DMS79 (cell line): ENCODE measurements at places on chromosomes 3 and 15.
A peak's percentile ranks its signal among the peaks of the same experiment; 100 is the strongest.

GRCh38 chr3:40333416-40333815 lies 23.9 kb downstream of the EIF1B start:
- no peak for DNase-seq

DNA sequence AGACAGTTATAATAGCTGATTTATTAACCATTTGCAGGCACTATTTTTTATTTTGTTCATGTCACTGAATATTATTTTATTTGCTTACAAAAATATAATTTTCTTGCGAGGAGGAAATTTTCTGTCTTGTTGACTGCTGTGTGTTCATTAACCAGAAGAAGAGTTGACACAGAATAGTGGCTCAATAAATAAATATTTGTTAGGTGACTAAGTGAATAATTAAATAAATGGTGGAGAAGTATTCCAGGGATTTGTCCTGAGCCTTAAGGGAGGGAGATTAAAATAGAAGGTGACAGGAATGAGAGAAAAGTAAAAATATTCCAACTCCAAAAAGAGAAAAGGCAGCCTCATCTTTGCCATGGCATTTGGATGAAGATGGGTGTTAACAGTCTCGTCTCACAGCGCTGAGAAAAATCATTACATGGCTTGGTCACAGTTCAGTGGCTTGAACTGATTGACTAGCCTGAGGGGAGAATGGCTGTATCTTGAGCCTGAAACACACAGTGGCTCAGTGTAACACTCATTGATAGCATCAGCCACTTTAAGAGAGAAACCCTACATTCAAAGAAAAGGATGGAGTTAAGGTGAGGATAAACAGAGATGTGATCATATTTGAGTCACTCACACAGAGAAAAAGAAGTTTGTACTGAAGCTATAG lies 449.9 kb upstream of the NAALADL2 start:
- no peak for DNase-seq

- DNase-seq: no peak
These were observed 112.3 kb downstream of the CHCHD6 start for GRCh38 chr3:126816298-126816697.

DNA sequence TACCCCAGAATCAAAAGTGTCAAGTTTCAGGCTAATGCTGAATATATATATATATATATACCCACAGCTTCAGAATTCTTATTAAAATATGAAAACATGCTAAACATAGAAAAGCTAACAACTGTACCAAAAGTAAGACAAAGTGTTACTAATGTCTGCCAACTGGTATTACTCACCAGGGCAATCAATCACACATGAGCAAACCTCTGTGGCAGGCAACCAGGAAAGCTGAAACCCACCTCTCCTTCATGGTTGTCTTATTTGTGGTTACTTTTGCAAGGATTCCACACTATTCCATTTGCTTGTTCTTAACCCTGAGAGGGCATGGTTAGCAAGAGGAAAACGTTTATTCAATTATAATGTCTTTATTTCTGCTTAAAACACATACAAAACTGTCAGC lies 512.3 kb upstream of the MDFIC2 start:
- no peak for DNase-seq

DNA sequence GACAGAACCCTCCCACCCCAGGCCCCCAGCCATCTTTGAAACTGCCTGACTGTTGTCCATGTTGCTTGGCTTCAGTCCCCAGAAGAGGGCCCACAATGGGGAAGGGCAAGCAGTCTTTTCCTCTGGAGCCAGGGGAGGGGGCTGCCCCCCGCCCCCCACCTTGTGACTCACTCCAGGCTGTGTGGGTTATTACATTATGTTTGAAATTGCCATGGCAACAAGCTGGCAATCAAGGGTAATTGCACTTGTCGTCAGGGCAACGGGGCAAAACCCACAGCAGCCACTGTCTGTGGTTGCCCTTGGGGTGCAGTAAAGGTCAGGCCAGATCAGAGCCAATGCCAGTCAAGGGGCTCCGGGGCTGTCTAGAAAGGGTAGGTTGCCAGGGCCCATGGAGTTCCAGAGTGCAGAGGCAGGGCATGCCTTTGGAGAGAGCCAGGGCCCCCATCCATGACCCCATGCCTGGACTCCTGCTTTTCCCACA lies 3.1 kb upstream of the CAMKV start:
- DNase-seq: no peak

DNA sequence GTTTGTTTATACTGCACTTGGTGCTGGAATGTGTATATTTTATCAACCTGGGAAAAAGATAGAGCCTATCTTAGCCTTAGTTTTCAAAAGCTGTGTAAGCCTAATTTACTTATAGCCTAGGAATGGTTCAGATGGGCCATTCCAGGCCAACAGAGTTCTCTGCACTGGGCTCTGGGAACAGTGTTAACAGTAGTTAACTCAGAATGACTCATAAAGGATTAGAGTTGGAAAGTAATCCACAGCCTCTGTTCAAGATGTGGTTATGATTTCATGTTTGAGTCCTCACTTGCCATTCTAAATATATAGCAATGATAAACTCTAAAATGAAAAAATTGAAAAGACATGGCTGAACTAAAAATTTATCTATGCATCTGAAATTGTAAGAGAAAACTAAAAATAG lies 22.6 kb upstream of the PEX5L start:
- DNase-seq: no peak

DNA sequence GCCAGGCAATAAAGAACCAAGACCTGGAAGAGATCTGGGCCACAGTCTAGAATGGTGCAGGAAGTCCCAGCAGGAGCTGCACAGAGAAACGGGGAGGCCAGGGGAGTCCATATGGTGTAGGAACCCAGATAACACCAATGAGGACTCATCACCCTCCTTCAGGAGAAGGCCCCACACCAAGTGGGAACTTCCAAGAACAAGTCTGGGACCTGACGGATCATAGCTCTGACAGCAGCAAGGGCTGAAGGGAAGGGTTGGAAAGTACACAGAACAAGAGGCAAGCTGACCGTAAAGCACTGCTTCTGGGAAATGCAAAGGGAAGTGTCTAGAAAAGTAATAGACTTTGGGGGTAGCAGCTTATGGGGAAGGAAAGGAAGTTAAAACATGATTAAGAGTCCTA lies 34.5 kb downstream of the ANO10 start:
- no peak for DNase-seq

DNA sequence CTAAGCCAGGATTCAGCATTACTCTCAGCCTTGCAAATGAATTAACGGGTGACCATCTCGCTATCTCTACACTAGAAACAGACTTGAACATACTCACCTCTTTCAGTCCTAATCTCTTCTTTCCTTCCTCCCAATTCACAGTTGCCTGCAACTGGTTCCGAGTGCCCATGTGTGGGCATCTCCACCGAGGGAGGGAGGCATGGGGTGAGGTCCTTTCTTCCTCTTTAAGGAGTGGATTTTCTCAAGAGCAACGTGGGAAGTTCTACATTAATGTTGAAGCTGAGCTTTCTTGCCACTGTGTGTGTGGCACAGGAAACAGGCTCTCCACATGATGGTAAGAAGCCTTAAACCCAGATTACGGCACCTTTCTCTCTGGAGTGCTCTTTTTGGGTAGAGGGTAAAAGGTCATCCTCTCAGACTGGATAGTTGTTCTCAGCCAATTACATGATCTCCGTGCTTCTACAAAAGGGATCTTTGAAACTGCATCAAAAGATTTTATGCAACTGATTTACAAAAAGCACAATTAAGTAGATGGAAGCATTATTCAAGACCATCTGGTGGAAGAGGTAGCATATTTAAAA lies 286.8 kb upstream of the NR2F2 start:
- no peak for DNase-seq

- DNase-seq: no peak
These were observed 249.9 kb downstream of the SHOX2 start for GRCh38 chr3:157856078-157856939.

GRCh38 chr3:38453075-38453912 lies at the start of gene ACVR2B:
TSS of gene ACVR2B (plus strand) at chr3:38453890. CDS start at chr3:38454323, 433 bp downstream.
- peak; percentile 22 for DNase-seq
